ENCODE measurements at places on chromosomes 4 and X.

DNA sequence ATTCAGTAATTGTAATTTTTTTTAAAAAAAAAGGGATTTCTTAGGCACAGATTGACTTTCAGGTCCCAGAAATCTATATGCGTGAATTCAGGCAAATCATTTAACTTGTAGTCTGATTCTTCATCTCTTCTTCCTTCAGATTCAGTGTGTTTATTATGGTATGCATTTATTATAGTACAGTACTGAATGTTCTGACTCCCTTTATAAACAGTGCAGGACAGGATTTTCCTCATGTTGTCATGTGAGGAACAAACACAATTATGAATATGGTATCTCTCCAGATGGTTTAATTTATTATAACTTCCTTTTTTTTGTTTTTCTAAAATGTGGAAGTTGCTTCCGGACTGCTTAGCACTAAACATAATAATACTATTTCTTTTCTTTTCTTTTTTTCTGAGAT is 54.2 kb downstream of the RPS3A start:
- no peak for DNase-seq

DNA sequence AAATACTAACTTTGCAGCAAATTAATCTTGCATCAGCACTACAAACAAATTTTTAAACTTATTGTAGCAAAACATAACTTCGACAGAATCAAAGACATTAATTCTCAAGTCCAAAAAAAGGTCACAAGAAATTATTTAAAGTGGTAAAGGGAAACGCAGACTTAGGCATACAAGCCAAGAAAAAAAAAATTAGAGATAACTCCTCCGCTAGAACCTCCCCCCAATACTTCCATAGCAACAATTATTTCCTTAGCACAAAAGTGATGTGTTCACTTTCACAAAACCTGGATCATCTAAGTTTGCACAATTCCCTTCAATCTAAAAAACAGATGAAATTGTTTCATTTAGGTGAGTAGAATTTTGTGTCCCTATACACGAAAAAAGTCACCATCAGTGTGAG is 1.1 kb downstream of the LRBA start:
- DNase-seq: no peak

GRCh38 chrX:134020910-134021309 is 35.5 kb upstream of the GPC3 start:
- DNase-seq: no peak

- no peak for DNase-seq
These were observed 12.9 kb upstream of the BMPR1B start for GRCh38 chr4:94744850-94745249.

DNA sequence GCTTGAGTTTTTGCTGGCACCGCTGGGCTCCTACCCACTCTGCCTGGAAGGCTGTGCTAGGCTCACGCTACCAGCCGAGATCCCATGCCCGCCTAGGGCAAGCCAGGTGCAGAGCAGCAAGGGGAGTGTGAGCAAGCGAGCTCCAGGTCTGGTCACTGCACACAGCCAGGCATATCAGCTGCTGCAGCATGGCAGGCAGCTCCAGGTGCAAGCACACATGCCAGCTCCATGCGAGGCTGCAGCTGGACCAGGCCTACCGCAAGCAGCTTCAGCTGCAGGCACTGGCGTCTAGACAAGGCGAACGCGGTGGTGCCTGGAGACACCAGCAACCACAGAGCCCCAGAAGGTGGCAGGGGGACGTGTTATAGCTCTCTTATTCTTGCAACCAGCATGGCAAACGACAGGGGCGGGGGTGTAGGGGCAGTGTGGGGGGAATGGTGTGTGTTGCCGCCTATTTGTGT is 614.7 kb upstream of the EPHA5 start:
- DNase-seq: no peak

GRCh38 chr4:165006456-165006855 is 25.3 kb upstream of the TRIM60 start:
- DNase-seq: no peak

DNA sequence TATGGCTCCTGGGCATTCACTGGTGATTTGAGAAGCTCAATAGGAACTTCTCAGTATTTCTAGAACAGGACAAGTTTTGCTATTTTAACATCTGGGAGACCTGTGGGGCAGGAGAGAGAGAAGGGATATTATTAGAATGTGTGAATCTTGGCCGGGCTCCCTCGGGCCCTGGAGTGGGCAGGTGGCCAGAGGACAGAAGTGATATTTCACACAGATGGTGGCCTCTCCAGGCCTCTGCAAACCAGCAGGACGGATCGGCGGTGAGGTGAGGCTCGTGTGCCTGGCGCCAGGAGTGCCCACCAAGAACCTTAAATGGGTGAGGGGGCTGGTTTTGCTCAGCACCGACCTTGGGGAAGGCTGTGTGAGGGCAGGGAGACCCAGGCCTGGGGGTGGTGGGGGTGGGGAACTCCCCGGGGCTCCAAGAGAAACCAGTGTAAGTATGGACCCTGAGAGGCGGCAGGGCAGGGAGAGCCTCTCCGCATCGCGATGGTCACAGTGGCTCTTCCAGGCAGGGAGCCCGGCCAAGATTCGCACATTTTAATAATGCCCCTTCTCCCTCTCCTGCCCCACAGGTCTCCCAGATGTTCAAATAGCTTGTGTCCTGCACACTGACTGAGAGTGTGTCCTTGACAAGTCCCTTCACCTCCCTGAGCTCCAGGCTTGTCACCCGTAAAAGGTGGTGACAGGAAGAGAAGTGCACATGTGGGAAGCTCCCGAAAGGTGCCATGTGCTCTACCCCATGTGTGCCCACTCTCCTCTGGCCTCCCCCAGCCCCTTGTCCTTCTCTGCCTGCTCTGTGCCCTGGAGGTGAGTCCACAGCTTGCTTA is 64.9 kb downstream of the SORCS2 start:
- no peak for DNase-seq

- no peak for DNase-seq
These were observed 873.2 kb downstream of the STPG2 start for GRCh38 chr4:97270051-97270450.

DNA sequence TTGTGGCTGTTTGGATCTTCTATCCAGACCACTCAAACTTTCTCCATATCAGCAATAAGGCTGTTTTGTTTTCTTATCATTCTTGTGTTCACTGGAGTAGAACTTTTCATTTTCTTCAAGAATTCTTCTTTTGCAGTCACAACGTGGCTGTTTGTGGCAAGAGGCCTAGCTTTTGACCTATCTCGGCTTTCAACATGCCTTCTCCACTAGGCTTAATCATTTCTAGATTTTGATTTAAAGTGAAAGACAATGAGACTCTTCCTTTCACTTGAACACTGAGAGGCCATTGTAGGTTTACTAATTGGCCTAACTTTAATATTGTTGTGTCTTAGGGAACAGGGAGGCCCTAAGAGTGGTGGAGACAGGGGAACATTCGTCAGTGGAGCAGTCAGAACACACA is 19.1 kb downstream of the FGF2 start:
- no peak for DNase-seq

- no peak for DNase-seq
These were observed 10.8 kb downstream of the CXCL8 start for GRCh38 chr4:73751166-73751565.

- no peak for DNase-seq
These were observed 21.0 kb upstream of the TMSB15B start for GRCh38 chrX:103941201-103941975.

DNA sequence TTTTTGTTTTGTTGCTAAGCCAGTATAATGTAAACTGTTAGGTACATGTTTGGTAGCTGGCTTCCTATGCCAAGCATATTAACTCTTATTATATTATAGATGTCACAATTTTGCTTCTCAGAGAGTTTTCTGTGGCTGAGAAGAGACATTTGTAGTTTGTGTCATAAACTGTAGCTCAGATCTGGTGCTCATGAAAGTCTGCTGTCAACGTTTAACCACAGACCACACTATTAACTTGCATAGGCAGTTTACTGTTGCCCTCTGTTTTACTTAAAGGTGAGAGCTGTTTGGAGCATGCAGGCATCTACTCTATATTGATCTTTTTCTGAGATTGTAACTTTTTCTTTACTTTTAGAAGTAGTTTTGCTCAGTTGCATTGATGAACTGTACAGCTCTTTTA is 166.8 kb downstream of the TLL1 start:
- no peak for DNase-seq

DNA sequence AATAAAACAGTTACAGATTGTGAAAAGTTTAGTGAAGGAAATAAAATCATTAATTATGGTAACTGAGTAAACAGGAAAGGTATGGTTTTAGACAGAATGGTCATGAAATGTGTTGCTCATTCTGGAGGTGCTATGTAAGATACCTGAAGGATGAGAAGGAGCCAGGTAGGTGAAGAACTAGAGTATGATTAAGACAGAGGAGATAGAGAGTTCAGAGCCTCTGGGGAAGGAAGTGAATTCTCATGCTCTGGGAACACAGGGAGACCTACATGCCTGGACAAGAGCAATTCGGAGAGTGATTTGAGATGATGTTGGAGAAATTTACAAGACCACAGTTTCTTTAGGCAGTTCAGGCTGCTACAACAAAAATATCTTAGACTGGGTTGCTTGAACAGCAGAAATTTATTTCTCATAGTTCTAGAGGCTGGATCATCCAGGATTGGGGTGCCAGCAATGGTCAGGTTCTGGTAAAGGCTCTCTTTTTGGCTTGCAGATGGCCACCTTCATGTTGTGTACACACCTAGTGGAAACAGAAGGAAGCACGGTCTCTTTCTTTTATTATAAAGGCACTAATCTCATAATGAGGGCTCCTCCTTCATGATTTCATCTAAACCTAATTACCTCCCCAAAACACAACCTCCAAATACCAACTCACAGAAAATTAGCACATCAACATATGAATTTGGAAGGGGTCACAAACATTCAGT is 1416.1 kb downstream of the PCDH7 start:
- no peak for DNase-seq

DNA sequence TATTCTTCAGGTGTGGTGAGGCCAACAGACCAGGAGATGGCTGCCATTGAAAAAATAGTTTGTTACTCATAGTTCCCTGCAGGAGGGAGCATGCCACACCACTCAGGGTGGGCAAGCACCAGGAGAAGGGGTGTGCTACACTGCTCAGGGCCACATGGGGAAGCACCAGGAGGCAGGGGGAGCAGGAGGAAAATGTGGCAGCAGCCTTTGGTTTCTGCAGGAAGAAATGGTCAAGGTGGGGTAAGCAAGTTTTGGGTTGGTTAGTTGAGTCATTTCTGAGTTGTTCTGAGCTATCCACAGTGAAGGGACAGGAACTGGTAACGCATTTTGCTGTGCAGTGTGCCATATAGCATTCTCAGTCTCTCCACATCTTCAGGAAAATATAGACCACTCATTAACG is 23.8 kb downstream of the FGFBP1 start:
- DNase-seq: no peak

DNA sequence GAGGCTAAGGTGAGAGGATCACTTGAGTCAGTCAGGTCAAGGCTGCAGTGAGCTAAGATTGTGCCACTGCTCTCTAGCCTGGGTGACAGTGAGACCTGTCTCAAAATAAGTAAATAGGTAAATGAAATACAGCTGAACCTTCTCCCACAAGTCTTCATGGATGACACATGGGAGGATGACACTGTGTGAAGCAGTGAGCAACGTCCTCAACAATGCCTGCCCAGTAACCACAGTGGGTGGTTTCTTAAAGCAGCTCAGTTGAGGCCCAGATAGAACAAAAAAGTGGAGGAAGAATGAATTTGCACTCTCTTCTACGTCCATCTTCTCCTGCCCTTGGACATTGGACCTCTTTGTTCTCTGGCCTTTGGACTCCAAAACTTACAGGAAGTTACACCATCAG is 52.7 kb downstream of the MSX1 start:
- DNase-seq: no peak

DNA sequence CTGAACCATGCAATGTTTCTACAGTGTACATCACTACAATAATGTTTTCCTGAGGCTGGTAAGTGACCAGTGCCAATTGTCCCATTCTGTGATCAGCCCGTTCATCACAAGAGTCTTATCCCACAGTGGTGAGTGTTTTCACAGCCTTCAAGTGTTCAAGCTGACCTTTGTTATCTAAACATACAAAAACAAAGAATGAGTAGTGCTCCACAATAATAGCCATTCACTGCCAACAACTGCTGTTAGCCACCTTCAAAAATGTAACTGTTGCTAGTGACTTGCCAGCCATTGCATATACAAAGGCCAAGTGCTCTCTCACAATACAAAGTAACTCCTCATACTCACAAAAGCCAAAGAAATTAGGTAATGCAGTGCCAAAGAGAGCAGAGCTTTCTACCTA is 1084.1 kb downstream of the FAM133A start:
- DNase-seq: no peak

DNA sequence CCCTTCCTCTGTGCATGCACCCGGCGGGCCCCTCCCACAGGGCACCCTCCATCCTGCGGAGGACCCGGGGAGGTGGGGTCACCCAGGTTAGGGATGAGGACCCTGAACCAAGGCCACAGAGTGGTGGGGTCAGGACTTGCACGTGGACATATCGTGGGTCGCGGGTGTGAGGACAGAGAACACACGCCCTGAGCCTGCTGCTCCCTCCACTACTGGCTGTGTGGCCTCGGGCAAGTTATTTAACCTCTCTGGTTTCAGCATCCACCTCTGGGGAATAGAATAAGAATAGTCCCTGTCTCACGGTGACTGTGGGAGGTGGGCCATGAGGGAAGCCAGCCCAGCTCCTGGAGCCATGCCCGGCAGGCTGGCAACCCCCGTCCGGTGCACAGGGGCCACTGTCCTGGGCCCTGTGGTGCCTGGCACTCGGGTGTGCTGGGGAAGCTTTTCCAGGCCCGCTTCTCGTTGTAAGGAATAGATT is 5.1 kb downstream of the PSAPL1 start:
- no peak for DNase-seq

DNA sequence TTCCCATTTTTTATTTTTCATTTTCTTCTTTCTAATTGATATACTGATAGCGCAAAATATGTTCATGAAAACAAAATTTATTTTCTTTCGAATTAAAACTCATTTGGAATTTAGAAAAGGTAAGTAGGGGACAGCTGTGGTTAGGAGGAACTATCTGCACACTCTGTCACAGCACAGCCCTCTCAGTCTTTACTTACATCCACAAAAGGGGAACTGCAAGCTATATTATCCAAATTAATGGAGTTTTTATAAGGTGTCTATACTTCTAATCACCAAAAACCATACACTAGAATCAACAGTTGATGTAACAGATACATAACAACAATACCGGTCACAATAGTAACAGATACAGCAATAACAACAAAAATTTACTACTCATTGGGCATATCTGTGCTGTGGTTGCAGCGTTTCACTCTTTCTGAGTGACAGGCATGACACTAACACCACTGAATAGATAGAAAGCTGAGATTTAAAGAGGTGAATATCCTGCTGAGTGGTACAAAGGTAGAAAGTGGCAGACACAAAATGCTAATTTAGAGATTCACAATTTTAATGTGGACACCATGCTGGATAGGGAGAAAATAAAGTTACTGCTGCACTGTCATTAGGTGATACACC is 160.7 kb downstream of the PPP3CA start:
- no peak for DNase-seq
